Esophagus squamous epithelium (tissue), 5 donors: ENCODE measurements at places on chromosomes 4 and X. TPM values are rescaled to one million over a fixed set of nuclear protein-coding genes. Genes with fewer than 3 reads are reported as not detected.
A peak's percentile ranks its signal among the peaks of the same experiment; 100 is the strongest.

GRCh38 chr4:113832803-113833202 is 71.3 kb upstream of the CAMK2D start:
- H3K4me1 ChIP-seq = peaks cover 3% of the 10 kb centered on the region
- no peak overlapping the region for H3K4me3 ChIP-seq
- no peaks in the 10 kb centered on the region for H3K27me3 ChIP-seq
- H3K27ac ChIP-seq = no peak overlapping the region
- H3K36me3 ChIP-seq = no peaks in the 10 kb centered on the region
- no peak for DNase-seq

- no peak overlapping the region for H3K27ac ChIP-seq
- H3K4me3 ChIP-seq = no peak overlapping the region
- no peak for DNase-seq
- H3K27me3 ChIP-seq = no peaks in the 10 kb centered on the region
- H3K36me3 ChIP-seq = no peaks in the 10 kb centered on the region
Measured at GRCh38 chr4:93029769-93030168, 726.0 kb downstream of the GRID2 start.

- no peak overlapping the region for H3K27ac ChIP-seq
- H3K27me3 ChIP-seq = no peaks in the 10 kb centered on the region
- DNase-seq = no peak
- H3K36me3 ChIP-seq = no peaks in the 10 kb centered on the region
- no peaks in the 10 kb centered on the region for H3K4me1 ChIP-seq
Measured at GRCh38 chr4:131547506-131547981, 1601.5 kb upstream of the PCDH10 start.

DNA sequence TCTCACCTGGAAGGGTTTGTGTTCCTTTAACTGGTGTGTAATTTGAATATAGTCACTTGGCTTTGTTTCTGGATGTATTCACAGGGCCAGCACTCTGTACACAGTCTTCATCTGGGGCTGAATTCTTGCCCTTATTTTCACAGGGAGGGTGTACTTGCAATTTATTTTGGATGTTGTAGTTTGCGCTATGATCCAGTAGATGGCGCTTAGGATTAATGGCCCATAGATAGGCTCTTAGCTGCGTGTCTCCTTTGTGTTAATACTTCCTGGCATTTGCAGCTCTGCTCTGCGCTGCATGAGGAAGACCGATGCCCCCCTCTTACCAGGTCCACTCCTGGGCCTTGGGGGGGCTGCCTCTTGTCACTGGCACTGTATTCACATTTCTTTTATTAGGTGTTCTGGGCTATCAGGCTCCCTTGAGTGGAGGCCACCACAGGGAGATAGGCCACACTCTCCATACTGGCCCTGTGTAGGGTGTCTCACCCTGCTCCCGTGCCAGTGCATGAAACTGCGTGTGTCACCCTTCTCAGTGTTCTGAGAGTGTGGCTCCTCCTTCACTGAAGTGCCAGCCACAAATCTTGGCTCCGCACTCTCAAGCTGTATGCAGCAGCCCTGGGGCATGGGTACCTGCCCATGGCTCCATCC is 562.2 kb downstream of the ZIC3 start:
- no peak for DNase-seq
- H3K36me3 ChIP-seq = no peaks in the 10 kb centered on the region
- no peak overlapping the region for H3K27ac ChIP-seq
- H3K4me3 ChIP-seq = no peak overlapping the region

GRCh38 chr4:123941306-123941705 is 544.7 kb downstream of the SPRY1 start:
- DNase-seq = no peak
- H3K4me3 ChIP-seq = no peak overlapping the region
- H3K27ac ChIP-seq = no peak overlapping the region
- no peaks in the 10 kb centered on the region for H3K36me3 ChIP-seq
- H3K27me3 ChIP-seq = no peaks in the 10 kb centered on the region
- H3K4me1 ChIP-seq = peaks cover 14% of the 10 kb centered on the region

DNA sequence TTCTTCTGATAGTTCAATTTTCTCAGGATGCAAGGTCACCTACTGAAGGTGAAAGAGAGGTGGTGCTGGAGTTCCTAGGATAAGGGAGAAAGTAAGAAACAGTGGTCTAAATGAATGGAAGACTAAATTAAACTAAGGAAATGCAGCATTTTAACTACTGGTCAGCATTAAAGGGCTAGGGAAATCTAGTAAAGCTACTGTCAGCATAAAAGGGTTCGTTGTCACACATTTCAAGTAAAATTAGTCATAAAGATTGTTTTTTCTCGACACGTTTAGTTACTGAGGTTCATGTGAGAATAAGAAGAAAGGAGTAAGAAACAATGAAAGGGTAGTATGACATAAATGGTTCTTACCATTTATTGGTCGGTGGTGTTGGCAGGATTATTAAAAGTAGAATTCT is 40.0 kb upstream of the COX18 start:
- H3K4me3 ChIP-seq = no peak overlapping the region
- H3K27me3 ChIP-seq = no peaks in the 10 kb centered on the region
- H3K36me3 ChIP-seq = no peaks in the 10 kb centered on the region
- no peaks in the 10 kb centered on the region for H3K4me1 ChIP-seq
- no peak for DNase-seq

DNA sequence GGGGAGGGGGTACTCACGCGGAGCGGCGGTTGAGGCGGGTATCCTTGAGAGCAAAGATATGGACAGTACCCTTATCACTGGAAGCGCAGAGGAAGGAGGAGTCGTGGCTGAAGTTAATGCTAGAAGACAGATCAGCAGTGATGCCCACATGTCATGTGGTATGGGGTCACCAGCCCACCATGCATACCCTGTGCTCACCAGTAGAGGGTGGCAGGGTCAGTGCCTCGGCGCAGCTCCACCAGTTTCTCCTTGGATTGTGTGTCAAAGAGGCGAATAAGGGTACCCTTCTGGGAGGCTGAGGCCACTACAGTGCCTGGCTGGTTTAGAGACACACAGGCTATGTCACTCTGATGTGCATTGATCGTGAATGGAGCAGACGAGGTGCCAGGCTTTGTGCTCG is 1.5 kb upstream of the PRAF2 start:
- no peak overlapping the region for H3K27ac ChIP-seq
- no peak for DNase-seq
- H3K36me3 ChIP-seq = no peaks in the 10 kb centered on the region
- H3K4me1 ChIP-seq = peaks cover 43% of the 10 kb centered on the region
- no peak overlapping the region for H3K4me3 ChIP-seq

- H3K36me3 ChIP-seq = no peaks in the 10 kb centered on the region
- H3K27me3 ChIP-seq = no peaks in the 10 kb centered on the region
- DNase-seq = no peak
- H3K4me3 ChIP-seq = no peak overlapping the region
- peaks cover 15% of the 10 kb centered on the region for H3K4me1 ChIP-seq
Measured at GRCh38 chr4:139672732-139673131, 7.1 kb downstream of the MGST2 start.

- H3K36me3 ChIP-seq = no peaks in the 10 kb centered on the region
- no peak overlapping the region for H3K27ac ChIP-seq
- H3K27me3 ChIP-seq = no peaks in the 10 kb centered on the region
- no peak overlapping the region for H3K4me3 ChIP-seq
- no peak for DNase-seq
- H3K4me1 ChIP-seq = no peaks in the 10 kb centered on the region
Measured at GRCh38 chr4:22842360-22843018, 149.8 kb downstream of the GBA3 start.

GRCh38 chrX:72042852-72043248 is 88.9 kb downstream of the RTL5 start:
- DNase-seq = no peak
- no peak overlapping the region for H3K4me3 ChIP-seq
- peaks cover 35% of the 10 kb centered on the region for H3K4me1 ChIP-seq
- no peaks in the 10 kb centered on the region for H3K36me3 ChIP-seq

GRCh38 chr4:113179996-113180395 is 130.5 kb downstream of the ANK2 start:
- H3K36me3 ChIP-seq = no peaks in the 10 kb centered on the region
- DNase-seq = no peak

GRCh38 chr4:168264903-168265302 is 53.6 kb downstream of the DDX60 start:
- H3K4me1 ChIP-seq = no peaks in the 10 kb centered on the region
- H3K4me3 ChIP-seq = no peak overlapping the region
- no peak for DNase-seq
- no peaks in the 10 kb centered on the region for H3K27me3 ChIP-seq
- H3K36me3 ChIP-seq = no peaks in the 10 kb centered on the region

DNA sequence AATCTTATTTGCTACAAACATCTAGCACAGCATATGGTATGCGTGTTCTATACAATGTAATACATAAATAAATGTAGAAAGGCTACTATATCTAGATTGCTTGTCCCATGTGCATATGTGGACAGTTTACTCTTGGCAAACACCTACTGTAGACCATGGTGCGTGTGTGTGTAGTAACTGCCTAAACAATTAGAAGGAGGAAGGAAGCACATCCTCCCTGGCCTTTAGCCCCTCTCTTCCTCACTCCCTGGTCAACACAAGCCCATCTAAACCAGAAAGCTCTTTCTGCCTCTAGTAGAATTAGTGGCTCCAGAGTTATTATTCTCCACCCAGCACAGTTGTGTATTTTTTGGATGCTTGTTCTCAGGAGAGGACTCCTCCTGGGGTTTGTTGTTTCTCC is 73.9 kb downstream of the KDR start:
- no peak for DNase-seq
- H3K4me1 ChIP-seq = no peaks in the 10 kb centered on the region
- H3K36me3 ChIP-seq = no peaks in the 10 kb centered on the region
- no peak overlapping the region for H3K4me3 ChIP-seq
- no peaks in the 10 kb centered on the region for H3K27me3 ChIP-seq

DNA sequence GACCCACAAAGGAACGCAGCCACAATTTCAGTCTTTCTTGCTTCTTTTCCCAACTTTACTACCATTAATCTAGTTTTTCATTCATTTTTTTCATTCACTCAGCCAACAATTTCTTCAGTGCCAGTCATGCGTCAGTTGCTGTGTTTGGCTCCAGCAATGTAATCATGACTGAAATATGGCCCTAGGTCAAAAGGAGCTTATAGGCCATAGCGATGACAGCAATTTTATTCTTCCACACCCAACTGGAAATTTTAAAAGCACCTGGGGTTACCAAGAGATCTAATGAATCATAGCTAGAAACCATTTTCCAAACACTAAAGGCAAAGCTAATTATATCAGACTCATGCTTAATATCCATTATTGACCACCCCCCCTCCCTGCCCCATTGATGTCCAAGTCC is 29.8 kb upstream of the C1QTNF7 start:
- H3K36me3 ChIP-seq = no peaks in the 10 kb centered on the region
- no peak for DNase-seq
- H3K27me3 ChIP-seq = no peaks in the 10 kb centered on the region

DNA sequence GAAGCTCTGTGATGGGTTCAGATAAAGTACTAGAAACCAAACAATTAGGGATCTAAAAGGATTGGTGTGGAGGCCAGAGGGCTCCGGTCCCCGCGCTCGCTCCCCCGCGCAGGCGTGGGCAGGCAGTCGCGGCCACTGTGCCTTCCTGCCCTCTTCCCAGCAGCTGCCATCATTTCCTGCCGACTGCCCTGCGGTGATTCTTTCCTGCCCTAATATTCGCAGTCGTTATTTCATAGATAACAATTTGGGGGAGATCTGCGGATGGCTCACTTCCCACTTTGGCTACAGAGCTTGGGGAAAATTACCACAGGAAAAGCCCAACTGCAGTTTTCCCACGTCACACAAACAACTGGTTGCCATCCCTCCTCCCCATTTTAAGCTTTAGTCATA is 2.2 kb downstream of the GRIA2 start:
- peak overlapping the region; percentile 19 for H3K4me3 ChIP-seq
- H3K27ac ChIP-seq = no peak overlapping the region
- peaks cover 66% of the 10 kb centered on the region for H3K27me3 ChIP-seq
- peaks cover 25% of the 10 kb centered on the region for H3K4me1 ChIP-seq
- no peaks in the 10 kb centered on the region for H3K36me3 ChIP-seq

GRCh38 chrX:134000260-134001245 is 15.2 kb upstream of the GPC3 start:
- DNase-seq = no peak
- H3K4me1 ChIP-seq = no peaks in the 10 kb centered on the region
- no peaks in the 10 kb centered on the region for H3K27me3 ChIP-seq

DNA sequence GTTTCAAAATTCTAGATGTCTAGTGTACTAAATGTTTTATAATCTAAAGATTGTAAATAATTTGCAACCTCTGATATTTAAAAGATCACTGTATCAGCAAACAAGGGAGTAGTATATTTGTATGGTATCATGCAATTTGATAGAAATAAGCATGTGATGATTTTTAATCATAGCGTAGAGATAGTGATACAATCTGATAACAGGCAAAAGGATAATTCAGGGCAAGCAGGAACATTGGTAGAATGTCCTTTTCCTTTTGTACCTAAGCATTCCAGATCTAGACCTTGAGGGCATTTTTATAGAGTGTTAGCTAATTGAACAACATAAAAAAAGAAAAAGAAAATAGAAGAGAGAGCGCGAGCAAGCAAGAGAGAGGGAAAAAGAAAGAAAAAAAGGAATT is 1.4 kb downstream of the ANK2 start:
- H3K4me1 ChIP-seq = no peaks in the 10 kb centered on the region
- H3K27me3 ChIP-seq = no peaks in the 10 kb centered on the region
- no peak overlapping the region for H3K4me3 ChIP-seq
- no peak overlapping the region for H3K27ac ChIP-seq
- DNase-seq = no peak

GRCh38 chrX:150450519-150451177 is 87.5 kb downstream of the MAMLD1 start:
- no peak for DNase-seq
- H3K27ac ChIP-seq = no peak overlapping the region
- no peaks in the 10 kb centered on the region for H3K27me3 ChIP-seq
- H3K4me3 ChIP-seq = no peak overlapping the region

DNA sequence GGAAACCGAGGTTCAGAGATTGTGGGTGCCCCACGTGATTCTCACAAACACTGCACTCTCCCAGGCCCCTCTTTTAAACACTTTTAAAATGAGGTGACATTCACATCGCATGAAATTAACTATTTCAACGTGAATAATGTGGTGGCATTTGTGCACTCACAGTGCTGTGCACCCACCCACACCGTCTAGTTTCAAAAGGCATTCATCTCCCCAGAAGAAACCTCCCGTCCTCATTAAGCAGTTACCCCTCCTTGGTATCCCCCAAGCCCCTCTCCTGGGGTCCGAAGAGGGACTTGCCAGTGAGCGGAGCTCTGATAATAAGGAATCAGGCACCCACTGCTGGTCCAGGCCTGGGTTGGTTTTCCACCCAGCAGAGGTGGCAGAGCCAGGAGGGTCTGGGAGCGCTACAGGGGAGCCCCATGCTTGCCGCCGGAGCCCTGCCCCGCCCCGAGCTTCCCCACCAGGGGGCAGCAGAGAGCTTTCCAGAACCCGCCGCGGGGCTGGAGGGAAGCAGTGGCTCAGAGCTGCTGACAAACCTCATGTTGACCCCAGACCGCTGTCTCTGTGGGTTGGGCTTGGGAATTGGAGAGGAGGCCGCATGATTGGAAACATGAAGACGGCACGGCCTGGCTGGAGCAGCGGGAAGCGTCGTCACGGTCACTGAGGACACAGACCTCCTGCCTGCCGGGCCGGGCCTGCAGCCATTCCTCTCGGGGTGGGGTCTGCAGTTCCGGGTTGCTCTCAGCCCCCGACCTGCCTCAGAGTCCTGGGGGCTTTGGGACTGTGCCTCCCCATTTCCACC is 27.5 kb upstream of the HTRA3 start:
- peaks cover 32% of the 10 kb centered on the region for H3K4me1 ChIP-seq
- peak; percentile 20 for DNase-seq
- H3K36me3 ChIP-seq = no peaks in the 10 kb centered on the region
- H3K4me3 ChIP-seq = no peak overlapping the region
- peak overlapping the region; percentile 51 for H3K27ac ChIP-seq

Gene BMPR1B
- 0.38 TPM for total RNA-seq

Gene NAP1L3
- total RNA-seq = not detected

Gene HOPX
- 319 TPM for total RNA-seq

Gene NDST4
- total RNA-seq = not detected

Gene PRSS12
- total RNA-seq = 4.3 TPM

Gene FGG
- not detected for total RNA-seq

Gene CT45A3
- not detected for total RNA-seq

Gene SPANXN3
- total RNA-seq = not detected

Gene DCAF16
- total RNA-seq = 15.0 TPM
